GM23338 (cell line): ENCODE measurements at places on chromosomes 2 and 18. TPM values are rescaled to one million over a fixed set of nuclear protein-coding genes. Genes with fewer than 3 reads are reported as not detected.

The CXCR1 gene
- not detected in 2 replicates for total RNA-seq

The TMEM185B gene
- 15.2 and 24.4 TPM in 2 replicates for total RNA-seq

The PID1 gene
- total RNA-seq: 2.4 and 4.0 TPM in 2 replicates

The BCL11A gene
- 49.2 and 57.5 TPM in 2 replicates for total RNA-seq

The RAX gene
- total RNA-seq: 0.03 and 0.08 TPM in 2 replicates

The FER1L5 gene
- total RNA-seq: 0.27 and 0.76 TPM in 2 replicates

The PKP4 gene
- total RNA-seq: 66.7 and 92.3 TPM in 2 replicates

The FOSL2 gene
- total RNA-seq: 2.3 and 4.3 TPM in 2 replicates

The STEAP3 gene
- 18.2 and 27.3 TPM in 2 replicates for total RNA-seq

The ASAP2 gene
- 15.6 and 16.5 TPM in 2 replicates for total RNA-seq

The CCDC74B gene
- 22.1 and 34.5 TPM in 2 replicates for total RNA-seq

The PLEKHH2 gene
- total RNA-seq: 6.5 and 6.7 TPM in 2 replicates

The SCG2 gene
- 0.31 TPM in 2 replicates for total RNA-seq

The MAPK4 gene
- total RNA-seq: 4.4 and 8.5 TPM in 2 replicates

The CROCC2 gene
- total RNA-seq: not detected in 2 replicates
